ENCODE measurements at places on chromosomes 7 and 10.

- DNase-seq: no peak
Observed at GRCh38 chr10:70508912-70509756, 30.6 kb downstream of the PALD1 start.

- no peak for DNase-seq
Observed at GRCh38 chr7:24825381-24825794, 68.1 kb upstream of the GSDME start.

- DNase-seq: no peak
Observed at GRCh38 chr10:131425752-131426533, 114.4 kb upstream of the TCERG1L start.

DNA sequence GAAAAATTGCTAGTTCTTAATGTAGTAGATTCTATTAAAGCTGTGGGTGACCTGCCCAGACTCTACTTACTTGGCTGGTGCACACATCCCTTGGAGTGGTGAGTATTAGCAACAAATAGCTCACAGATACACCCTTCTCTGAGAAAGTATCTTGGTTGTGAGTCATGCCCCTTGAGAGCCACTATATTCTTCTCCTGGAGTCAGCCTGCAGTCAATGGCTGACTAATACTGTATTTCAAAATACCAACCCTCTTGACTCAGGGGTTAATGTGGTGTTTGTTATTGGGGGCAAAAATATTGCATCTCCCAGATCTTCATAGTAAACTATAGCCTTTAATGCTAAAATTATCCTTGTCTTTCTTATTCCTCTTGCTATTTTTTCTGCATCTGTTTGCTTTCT is 354.9 kb downstream of the BMPER start:
- no peak for DNase-seq

DNA sequence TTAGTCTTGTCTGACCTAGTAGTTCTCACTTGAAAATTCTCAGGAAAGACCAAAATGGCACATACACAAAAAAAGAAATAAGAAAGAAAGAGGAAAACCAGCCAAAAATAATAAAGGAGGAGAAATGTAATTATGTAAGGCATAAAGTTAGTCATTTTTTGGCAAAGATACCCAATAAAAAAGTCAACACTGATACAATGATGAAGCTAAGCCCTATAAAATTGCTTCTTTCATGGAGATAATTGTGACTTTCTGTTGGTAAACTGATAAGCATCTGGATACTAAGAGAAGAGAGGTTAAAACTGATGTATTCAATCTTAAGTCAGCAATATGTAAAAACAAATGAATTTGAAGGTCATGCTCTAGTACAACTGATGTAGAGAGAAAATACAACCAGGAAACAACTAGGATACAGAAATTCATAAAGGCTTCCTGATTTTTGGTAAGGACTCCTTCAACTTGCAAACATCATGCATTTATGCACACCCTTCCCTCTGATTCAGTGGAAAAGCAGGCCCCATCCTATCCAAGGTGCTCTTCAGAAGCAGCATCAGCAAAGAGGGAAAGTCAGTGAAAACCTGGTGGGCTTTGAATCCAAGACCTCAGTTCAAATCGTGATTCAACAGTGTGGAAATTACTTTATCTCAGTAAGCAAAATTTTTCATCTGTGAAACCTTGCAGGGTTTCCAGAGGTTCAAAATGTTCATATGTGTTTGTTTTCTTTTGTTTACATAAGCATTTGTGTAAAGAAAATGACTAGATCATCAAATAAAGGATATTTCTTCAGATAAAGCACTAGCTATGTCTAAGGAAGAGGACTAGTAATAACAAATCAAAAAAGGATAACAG is 32.6 kb downstream of the IMMP2L start:
- DNase-seq: no peak

GRCh38 chr10:125844751-125845221 is 21.4 kb downstream of the BCCIP start:
- no peak for DNase-seq

DNA sequence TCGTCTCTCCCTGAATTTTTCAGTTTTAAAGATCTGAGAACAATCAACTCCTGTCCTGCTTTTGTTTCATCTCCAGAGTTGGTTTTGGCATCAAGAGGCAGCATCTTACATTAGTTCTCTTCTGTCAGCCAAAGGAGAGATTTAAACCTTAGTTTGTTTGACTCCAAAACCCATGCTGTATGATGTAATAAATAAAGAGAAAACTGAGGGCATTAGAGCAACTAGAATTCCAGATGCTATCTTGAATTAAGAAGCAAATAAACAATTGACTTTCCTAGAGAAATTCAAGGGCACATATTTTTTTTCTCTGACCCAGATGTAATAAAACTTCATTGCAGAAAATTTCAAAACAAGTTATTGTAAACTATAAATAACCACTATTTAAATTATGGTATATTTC is 54.4 kb downstream of the INHBA start:
- DNase-seq: no peak

DNA sequence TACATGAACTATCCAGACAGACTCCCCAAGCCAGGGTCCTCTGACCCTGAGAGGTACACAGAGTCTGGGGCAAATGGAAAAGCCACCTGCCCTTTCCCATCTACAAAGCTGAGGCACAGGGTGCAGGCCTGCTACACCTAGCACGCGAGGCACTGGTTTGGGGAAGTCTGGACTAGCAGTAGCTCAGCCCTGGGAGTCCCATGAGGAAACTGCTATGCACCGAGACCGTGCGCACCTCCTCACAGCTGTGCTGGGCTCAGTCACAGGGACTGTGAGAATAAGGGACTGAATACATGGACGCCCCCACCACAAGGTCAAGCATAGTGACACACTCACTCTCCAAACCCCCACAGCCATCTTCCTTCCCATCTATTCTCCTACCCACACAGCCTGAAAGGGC is 8.2 kb downstream of the MAT1A start:
- no peak for DNase-seq

GRCh38 chr10:84047258-84048010 is 91.9 kb upstream of the GHITM start:
- DNase-seq: no peak

DNA sequence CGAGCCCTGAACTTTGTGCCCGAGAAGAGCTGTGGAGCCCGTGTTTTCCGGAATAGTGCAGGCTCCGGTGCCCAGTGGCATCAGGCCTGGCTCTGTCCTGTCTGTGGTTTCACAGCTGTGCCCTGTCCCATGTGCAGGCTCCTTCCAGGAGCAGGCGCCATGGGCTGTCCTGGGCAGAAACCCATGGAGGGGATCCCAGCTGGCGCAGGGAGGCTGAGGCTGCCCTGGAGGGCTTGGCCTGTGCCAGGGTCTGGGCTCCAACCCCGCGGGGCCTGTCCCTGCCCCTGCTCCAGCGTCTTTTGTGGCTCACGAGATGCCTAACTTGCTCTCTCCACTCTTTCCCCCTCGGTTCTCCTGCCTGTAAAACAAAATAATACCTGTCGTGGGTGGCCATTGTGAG is 23.3 kb upstream of the CRHR2 start:
- DNase-seq: no peak

DNA sequence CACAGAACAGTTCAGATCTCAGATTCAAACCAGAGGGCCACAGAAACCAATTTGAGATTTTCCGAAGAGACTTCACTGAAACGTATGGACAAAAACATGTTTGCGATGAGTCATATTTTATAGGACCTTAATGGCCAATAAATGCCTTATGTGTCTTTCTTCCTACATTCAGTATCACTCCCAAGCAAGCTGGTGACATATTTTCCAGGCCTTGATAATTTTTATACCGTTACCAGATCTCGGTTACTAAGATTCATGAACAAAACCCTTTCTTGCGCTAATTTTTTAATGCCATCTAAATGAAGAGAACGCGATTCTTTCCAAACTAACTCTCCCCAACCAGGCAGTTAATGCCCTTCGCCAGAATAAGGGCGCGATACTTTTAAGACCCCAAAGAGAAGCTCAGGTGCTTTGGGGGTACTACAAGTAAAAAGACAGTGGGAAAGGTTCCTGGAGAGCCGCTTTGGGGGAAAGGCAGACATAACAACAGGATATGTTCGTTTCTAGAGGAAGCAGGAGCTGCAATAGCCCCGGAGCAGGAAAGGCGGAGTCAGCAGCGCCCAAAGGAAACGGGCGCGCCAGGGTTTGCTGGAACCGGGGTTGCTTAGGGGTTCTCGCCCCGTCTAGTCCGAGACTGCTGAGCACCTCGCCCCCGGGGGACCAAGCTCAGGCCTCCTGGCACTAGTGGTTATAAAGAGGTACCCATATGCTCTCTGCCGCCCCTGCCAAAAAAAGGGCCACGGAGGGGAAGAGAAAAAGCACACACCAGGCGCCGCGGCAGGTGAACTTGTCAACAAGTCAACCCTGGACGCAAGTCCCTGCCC is 884 bp downstream of the ICA1 start:
- DNase-seq: no peak
